ENCODE measurements at places on chromosomes 2 and 18.

GRCh38 chr2:7685342-7686015 lies 768.3 kb downstream of the RNF144A start:
- no peak for DNase-seq

GRCh38 chr18:10234912-10235660 lies 219.3 kb upstream of the APCDD1 start:
- DNase-seq: no peak

DNA sequence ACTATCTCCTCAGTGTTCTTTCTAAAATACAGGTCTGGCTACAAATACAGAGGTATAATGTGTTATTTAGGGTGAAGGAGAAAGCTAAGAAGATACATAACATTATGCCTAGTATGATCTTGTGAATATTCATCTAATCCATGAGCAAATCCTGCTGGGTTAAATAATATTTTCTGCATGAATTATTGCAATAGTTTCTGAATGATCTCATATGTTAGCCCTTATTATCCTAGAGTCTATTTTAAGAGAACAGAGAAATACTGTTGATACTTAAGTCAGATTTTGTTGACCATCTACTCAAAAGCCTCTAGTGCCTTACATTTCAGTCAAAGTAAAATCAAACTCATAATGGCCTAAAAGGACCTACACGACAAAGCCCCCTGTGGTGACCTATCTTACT lies 382.3 kb downstream of the FIGN start:
- DNase-seq: no peak

DNA sequence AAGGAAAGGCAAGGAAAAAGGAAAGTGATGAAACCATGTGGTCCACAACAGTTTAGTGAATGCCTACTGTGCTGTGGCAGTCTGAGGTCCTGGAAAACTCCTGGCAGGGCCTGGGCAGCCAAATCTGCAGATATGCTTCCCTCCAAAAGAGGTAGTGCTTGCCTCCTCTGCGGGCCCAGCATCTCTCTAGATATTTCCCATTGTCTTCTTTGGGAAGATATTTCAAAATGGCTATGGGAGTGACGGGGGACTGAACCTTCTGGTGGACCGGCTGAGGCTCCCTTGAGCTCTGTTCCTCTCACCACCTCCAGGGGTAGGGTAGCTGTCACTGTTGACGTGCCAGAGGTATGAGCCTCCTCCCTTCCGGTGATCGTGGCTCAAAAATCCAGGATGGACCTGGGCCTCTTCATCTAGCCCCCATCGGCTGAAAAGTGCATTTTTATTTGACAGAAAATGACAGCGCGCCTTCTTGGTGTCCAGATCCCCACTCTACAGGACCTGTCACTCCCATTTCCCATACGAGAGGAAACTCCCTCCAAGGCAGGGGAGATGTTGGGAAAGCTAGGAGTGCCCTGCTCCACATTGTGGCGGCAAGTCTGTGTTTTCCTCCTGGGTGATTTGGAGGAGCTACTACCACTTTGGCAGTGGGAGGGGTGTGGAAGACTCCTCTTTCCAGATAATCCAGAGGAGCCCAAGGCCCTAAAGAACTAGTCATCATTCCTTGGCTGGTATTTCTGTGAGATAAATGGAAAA lies 9.4 kb upstream of the PAX3 start:
- DNase-seq: no peak

DNA sequence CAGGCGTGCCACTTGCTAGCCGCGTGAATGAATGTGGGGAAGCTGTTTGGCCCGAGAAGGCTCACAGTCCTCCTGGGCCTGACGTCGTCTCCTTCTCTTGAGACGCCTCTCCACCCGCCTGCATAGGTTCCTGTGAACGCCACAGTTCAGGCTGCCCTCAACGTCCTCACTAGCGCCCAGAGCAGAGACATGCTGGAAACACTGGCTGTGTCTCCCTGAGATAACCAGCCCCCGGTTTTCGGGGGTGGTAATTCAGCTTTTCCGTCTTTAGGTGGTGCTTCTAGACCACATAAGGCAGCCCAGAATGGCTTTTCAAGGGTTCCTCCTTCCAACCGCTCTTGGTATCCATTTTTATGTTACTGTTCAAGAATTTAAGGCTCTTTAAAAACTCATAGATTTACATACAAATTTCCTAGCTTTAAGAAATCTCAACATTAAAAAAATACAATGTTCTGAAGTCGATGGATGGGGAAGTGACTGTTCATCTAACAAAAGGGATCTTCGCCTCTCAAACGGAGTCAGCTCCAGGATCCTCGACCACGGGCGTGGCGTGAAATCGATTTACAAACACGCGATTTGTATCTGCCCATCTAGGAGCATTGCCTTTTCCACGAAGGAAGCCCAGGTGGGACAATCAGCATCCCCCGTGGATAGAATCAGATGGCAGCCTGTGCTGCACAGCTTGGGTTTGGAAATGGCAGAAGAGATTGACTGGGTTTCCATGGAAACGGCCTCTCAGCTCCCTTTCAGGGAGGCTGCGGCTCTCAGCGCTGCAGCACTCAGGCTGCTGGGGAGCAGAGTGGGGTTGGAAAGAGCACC lies 110.6 kb upstream of the PXDN start:
- no peak for DNase-seq

DNA sequence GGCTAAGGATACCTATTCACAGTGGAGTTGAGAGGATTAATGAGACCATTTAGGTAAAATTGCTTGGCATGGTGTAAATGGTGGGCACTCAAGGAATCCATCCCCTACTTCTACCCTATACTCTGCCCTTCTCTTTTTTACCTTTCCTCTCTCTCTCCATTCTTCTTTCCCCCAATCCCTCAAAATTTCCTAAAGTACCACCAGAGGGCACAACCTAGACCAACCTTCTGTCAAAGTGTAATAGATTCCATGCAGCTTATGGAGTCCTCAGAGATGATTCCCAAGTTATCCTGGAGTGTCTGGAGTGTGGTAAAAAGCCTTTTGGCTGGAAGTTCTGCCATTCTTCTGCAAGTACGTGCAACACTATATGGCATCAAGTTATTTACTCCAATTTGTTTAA lies 33.0 kb upstream of the CCDC195 start:
- DNase-seq: no peak

DNA sequence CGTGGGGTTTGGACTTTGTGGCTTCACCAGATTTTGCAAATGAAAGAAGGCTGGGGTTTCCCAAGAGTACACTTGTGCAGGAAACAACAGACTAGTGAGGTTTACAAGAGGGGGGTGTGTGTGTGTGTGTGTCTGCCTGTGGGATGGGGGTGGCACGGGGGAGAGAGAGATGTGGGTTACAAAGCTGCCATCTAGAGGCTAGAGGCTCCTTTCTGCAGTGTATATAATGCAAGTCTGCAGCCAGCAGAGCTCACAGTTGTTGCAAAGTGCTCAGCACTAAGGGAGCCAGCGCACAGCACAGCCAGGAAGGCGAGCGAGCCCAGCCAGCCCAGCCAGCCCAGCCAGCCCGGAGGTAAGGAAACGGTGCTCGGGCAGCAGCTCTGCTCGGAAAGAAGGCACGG lies at the start of gene ACKR3:
ACKR3 (plus strand) TSS at position 253 of the 401 bp plus-strand sequence. CDS start 10,641 bp downstream, outside the sequence.
- peak; percentile 65 for DNase-seq

DNA sequence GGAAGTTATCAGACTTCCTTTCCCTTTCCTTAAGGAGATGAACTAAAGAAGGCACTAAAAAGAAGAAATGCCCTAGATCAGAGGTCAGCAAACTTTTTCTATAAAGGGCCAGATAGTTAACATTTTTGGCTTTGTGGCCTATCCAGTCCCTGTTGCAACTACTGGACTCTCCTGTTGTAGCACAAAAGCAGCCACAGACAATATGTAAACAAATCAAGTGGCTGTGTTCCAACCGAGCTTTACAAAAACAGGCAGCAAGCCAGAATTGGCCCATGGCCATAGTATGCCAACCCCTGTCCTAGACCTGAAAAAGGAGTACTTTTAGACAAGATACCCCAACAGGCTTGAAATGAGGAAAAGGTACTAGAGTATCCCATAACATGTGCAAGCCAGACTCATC lies 10.9 kb downstream of the NHEJ1 start:
- DNase-seq: no peak

GRCh38 chr2:116733699-116734098 lies 1080.8 kb upstream of the DDX18 start:
- DNase-seq: no peak

GRCh38 chr2:10034333-10035052 lies 8.9 kb upstream of the KLF11 start:
- DNase-seq: no peak

GRCh38 chr2:12313445-12314126 lies 403.1 kb upstream of the TRIB2 start:
- DNase-seq: no peak

DNA sequence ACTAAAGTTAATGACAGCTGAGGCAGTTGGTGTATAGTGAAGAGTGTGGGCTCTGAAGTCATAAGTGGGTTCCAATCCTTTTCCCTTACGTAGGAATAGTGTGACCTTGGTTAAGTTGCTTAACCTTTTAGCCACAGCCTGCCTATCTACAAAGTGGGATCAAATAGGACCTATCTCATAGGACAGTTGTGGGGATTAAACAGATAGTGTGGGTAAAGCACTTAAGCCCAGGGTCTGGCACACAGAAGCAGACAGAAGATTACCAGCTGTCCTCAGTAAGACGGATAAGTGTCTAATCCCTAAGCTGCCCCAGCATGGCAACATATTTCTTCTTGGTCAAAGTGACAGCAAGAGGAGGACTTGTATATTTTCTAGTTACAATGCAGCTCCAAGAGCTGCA lies 28.2 kb downstream of the UBE2F start:
- DNase-seq: no peak

GRCh38 chr18:3193331-3193730 lies 26.4 kb downstream of the MYOM1 start:
- no peak for DNase-seq

- no peak for DNase-seq
Measured at GRCh38 chr2:127128445-127128904, 21.5 kb upstream of the BIN1 start.

DNA sequence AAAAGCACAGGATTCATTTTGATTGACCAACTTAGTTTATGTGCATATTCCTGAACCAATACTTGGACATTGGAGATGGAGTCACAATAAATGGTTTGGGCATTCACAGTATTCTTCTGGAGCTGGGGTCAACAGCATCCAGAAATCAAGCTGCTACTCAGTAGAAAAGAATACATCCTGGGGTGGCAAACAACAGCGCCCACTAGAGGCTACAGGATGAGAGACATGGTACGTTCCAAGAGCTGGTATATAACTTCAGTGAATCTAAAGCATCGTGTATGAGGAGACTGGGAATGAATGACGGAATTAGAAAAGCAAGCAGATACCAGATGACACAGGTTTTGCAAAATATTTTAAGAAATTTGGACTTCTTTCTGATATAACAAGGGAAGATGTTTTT lies 142.9 kb upstream of the FIGN start:
- no peak for DNase-seq

DNA sequence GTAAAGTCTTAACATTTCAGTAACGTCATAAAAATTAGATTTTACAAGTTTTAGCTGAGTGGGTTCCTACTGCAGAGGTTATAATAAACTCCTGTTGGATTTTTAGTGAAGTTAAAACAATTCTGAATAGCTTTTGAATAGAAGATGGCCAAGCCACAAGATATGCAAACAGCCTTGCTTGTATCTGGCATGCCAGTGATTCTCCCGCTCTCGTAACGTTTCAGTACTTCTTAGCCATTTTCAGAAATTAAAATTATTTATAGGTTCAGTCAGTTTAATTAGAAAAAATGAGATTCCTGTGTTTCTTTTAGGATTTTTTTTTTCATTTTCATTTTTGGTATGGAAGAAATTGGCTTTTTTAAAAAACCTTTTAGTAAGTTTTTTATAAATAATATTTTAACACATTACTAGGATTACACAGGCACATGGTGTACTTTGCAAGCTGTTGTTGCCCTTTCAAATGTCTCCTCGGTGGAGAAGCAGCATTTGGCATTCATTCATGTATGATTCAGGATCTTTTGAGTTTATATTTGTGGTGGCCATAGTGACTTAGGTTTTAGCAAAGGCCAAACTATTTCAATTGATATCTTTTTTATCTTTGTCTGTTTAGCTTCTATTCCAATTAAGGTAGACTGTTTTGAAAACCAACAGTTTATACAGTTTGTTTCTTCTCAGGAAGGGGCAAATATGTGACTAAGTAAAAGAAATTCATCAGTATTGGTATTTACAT lies 30.6 kb upstream of the RND3 start:
- no peak for DNase-seq

DNA sequence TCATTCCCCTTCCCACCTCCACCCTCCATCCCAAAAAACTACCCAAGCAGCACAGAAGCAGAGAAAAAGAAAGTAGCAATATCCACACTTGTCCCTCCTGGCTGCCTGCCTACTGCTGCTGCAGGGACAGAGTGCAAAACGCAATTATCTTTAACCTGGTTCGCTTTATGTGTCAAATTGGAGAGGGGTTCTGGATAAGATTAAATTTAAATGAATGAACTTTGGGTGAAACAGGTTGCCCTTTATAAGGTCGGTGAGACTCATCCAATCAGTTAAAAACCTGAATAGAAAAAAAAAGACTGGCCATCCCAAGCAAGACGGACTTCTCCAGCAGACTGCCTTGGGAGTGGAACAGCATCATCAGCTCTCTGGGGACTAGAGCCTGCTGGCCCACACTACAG lies 62.6 kb downstream of the ANKRD44 start:
- DNase-seq: no peak

DNA sequence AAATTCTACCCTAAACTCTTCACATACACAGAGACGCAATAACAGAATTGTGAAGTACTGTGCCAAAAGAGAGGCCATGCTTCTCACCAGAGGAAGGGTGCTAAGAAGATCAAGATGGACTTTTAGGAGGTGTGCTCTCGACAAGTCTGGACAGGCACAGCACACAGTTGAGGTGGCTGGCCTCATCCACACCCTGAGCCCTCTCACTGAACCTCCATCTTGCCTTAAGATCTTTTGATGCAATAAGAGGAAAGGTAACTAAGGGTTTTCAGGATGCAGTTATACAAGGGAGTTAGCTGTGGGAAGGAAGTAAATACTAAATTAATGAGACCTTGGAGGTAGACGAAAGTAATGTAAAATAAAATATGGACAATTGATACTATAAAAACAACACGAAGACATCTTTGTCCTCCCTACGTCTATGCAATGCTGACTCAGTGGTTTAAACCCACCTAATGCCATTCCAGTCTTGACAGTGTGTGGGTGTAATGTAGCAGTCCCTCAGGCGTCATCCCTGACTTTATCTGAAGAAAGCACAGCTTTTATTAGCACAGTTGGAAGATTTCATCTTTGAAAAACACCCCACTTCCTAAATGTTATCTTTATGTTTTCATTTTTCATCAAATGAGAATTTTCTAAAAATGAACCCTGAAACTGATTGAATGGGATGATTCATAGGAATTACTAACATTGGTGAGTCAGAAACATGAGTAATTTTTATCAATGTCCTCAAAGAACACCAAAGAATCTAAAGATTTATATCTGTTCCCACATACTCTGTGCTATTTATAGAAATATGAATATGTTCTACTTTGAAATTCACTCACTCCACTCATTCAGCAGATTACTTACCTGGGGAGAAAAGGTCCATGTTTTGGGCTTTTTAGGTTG lies 34.0 kb upstream of the MALL start:
- no peak for DNase-seq

Data from activated T-helper 2 cell treated with anti-CD3 and anti-CD28 coated beads, Interferon-gamma antibody, Interleukin-2, Interleukin-4, amounts not matched to agents 10 μg/mL and 5 μg/mL and 100 μg/mL, durations not matched to agents 14 hours and 24 hours and 36 hours (primary cell).